ENCODE measurements at places on chromosomes 3 and 15.

- no peak for DNase-seq
These were observed 441.3 kb downstream of the MAGI1 start for GRCh38 chr3:65597226-65597951.

DNA sequence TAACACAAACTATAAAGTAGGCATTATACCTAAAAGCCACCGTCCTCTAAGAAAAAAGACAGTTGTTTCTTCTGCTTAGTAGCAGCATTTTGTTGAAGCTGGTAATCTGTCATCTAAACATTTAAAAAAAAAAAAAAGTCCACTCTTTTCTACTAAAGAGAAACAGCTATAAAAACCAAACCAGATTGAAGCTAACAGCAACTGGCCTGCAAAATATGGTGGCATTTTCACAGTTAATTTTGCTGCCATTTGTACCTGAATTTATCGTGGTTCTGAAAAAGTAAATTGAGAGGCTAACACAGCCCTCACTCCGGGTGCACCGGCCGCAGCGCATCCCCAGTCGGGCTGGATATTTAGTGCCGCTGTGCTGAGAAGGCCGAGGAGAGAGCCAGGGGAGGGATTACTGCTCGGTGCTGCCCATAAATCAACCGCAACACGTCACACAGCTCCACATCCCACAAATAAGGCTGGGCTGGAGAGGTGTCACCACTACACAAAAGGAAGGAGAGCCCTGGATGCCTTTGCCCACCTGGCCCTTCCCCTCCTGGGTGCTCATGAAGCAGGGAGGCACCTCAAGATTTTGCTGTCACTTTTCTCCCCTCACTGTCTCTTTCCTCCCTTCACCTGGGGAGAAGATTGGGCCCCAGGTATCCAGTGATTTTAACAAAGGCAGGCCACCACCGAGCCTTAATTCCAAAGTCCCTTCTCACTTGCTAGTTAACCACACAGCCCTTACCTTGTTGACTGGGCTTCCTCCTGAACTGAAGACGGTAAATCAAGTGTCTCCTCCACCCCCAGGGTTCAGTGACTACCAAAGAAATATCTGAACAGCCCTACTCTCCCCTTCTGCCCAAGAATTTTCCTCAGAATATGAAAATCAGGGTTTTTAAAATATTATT lies 44.4 kb downstream of the MECOM start:
- no peak for DNase-seq

GRCh38 chr3:130700541-130700940 lies 46.1 kb downstream of the PIK3R4 start:
- no peak for DNase-seq

DNA sequence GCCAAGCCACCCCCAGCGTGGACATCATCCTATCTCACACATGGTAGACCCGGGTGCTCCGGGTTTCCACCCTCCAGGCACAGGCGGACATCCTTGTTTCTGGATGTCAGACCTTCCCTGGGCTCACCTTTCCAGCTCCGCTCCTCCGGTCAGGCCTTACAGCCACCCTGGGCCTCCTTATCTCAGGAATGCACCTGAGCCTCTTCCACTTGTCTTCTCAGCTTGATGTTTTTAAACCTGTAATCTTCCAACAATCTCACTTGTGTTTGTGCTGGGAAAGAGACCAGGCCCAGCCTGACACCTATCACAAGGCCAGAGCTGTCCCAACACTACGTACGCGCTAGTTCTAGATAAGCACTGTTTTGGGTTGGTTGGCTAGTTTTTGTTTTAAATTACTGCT lies 53.9 kb downstream of the NIPA2 start:
- no peak for DNase-seq

GRCh38 chr3:72041511-72041910 lies 256.6 kb upstream of the PROK2 start:
- DNase-seq, result no peak

GRCh38 chr3:29141918-29142275 lies 139.0 kb upstream of the RBMS3 start:
- DNase-seq, result no peak
